Activated CD8-positive, alpha-beta memory T cell treated with anti-CD3 and anti-CD28 coated beads, Interleukin-2, amount 50 U/mL, for 4 hours (primary cell): ENCODE measurements at places on chromosomes 5 and 9.

- peak; percentile 19 for DNase-seq
Observed at GRCh38 chr5:147188200-147189108, 46.4 kb upstream of the STK32A start.

GRCh38 chr5:2763533-2763794, 12.0 kb upstream of the IRX2 start:
- DNase-seq: no peak

- no peak for DNase-seq
Observed at GRCh38 chr9:138075961-138076649, 198.5 kb downstream of the CACNA1B start.

GRCh38 chr9:94860678-94861588, 134.4 kb downstream of the AOPEP start:
- peak; percentile 57 for DNase-seq

DNA sequence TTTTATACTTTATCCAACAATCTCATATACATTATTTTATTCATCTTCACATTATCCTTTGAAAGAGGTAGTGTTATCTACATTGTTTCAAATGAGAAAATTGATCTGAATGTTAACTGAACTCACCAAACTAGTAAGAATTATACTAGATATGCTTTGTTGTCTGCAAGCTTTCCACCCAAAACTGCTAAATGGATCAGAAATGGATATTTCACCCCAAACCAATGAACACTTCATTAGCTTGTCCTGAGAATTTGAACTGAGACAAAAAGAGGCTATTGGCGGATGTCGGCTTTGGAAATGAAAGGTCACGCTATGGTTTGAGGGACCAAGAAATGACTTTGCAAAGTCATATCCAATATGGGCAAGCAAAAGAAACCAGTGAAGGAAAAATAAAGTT, 201.9 kb upstream of the TRPM3 start:
- no peak for DNase-seq

- DNase-seq: no peak
Observed at GRCh38 chr9:134653259-134654009, 11.8 kb downstream of the COL5A1 start.

- no peak for DNase-seq
Observed at GRCh38 chr5:102295534-102296177, 428 bp downstream of the SLCO4C1 start.

GRCh38 chr5:110899566-110900412, 161.0 kb downstream of the SLC25A46 start:
- DNase-seq: no peak

DNA sequence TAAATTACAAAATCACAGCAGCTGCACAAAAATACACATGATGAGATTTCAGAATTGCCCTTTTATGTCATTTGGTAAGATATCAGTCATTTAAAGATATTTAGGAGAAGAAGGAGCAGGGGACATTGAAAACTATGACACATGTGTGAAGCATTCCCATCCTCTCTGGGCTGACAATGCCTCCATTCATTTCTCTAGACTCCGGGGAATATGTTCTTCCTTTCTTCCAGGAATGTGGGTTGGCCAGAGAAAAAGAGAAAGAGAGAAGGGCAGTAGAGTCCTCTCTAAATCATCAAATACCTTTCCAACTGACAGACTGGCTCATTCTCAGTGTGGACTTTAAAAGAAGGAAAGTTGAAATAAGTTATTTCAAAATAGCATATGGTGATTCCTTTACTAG, 205.6 kb upstream of the ADAMTSL1 start:
- no peak for DNase-seq

GRCh38 chr5:155870636-155871035, 456.3 kb upstream of the SGCD start:
- no peak for DNase-seq

GRCh38 chr9:18675332-18675731, 201.4 kb downstream of the ADAMTSL1 start:
- DNase-seq: no peak

- DNase-seq: no peak
Observed at GRCh38 chr5:52177193-52177592, 610.5 kb upstream of the ITGA1 start.

- DNase-seq: no peak
Observed at GRCh38 chr9:79759460-79759859, 187.7 kb downstream of the TLE4 start.

- DNase-seq: no peak
Observed at GRCh38 chr9:81906671-81907070, 21.6 kb upstream of the SPATA31D4 start.

GRCh38 chr9:123069010-123069481, 35.6 kb downstream of the GPR21 start:
- no peak for DNase-seq

DNA sequence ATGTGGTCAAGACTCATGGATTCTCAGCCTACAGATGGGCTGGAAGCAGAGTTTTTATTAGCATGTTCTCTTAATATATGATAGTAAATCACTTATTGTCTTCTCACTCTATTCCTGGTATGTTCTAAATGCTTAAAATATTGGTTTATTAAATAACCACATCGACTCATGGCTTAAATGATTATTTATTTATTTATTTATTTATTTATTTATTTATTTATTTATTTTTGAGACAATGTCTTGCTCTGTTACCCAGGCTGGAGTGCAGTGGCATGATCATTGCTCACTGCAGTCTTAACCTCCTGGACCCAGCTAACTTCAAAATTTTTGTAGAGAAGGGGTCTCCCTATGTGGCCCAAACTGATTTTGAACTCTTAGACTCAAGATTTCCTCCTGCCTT, 457.2 kb upstream of the TNC start:
- no peak for DNase-seq

GRCh38 chr9:80352967-80353366, 781.2 kb downstream of the TLE4 start:
- no peak for DNase-seq

DNA sequence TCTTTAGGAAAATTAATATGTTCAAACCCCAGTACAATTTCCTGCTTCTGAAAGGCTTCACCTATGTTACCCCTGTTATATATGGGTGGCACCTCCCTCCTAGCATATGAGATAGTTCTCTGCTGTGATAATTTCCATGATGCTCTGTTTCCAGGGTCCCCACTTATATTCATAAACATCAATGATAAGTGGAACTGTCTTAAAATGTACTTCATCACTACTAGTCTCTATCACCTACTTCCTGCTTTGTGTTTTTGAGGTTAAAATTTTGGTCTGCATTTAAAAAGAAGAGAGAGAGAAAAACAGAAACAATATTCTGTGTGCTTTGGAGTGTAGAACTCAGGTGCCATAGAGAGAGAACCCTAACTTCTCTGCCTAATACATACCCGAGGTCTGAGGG, 234.7 kb downstream of the HTR1A start:
- DNase-seq: no peak

DNA sequence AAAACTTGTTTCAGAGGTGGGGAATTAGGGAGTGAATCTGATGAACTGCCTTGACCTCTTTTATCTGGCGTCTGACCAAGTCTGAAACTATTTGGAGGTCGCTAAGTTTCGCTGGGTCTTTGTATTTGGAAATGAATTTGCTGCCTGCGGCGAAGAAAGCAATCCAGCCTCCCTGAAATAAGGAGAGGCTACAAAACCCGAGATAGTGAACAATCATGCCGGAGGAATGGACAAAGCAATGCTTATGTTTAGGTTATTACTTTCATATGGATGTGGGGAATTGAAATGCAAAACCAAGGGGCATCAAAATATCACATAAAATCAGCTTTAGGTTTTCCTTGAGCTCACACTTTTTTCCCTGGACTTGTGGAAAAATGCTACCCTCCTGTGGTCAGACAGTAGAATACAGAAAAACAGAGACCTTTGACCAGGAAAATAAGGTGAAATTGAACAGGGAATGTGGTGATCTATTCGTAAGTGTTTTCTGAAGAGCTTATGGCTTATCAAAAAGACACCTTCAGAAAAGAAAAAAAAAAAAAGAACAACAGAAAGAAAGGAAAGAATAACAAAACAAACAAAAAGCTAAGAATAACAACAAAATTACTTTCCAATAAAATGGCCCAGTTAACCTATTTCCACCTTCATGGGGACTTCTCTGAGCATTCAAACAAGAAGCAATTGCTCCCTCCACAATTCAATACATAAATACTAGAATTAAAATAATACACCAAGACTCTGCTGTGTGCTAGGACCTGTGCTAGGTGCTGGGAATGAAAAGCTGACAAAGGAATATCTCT, 68.6 kb upstream of the DPYSL3 start:
- no peak for DNase-seq

- no peak for DNase-seq
Observed at GRCh38 chr5:134209477-134210245, 16.2 kb downstream of the PPP2CA start.

DNA sequence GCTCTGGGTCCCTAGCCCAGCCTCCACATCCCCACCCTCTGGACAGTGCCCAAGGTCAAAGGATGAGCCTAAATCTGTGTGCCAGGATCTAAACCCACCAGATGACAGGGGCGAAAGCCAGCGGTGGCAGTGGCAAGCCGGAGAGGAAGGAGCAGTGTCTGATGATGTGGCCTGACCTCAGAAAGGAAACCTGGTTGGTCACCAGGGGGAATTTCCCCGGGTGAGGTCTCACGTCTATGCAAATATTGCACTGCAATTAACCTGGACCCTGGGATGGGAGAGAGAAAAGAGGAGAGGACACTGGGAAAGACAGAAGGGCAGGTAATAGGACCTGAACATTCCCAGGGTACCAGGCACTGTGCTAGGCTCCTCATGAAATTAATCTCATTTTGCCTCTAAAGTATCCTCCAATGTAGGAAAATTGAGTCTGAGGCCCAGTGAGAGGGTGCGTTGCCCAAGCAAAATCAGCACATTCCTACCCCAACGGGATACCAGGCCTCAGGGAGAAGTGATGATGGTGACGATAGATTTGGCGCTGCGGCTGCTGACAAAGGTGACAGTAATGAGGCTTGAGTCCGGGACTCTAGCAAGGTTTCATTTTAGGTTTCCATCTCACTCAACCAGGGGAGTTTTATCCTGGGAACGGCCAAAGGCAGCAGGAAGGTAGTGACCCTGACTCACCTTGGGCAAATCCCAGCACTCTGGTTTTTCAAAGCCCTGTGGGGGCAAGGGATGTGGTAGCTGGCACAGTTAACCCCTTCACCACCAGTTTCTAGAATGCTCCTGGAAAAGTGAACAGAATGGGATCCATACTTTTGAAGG, 13.4 kb upstream of the TNIP1 start:
- peak; percentile 52 for DNase-seq

DNA sequence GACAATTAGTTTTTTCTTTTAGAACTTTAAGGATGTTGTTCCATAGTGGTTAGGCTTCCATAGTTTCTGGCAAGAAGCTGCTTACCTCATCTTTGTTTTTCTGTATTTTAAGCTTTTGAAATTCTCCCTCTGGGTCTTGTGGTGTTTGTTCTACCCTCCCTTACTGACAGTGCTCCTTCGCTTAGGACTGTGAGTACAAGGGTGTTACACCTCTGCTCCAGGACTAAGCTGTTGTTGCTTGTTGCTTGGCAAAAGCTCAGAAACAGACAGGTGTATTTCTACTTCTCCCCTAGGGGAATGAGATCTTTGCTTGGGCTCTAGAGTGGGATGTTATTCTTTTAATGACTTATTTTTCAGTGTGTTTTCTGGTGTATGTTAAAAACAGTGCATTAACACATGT, 225.2 kb downstream of the WDR70 start:
- no peak for DNase-seq

DNA sequence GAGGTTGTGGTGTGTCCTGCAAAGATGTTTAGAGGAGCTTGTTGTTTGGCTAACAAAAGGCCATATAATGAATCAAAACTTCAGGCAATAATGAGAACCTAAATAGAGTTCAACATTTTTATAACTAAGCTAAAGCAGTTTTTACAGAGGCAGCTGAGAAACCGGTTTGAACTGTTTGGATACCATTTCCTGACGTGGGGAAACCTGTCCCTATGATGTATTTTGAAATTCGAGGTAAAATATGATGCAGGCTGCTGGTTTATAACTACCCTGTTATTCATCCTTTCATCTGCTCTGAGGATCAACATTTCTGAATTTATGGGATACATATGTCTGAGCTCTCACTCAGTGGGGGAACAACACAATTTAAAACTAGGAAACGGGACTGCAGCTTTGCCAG, 289.5 kb upstream of the IRX2 start:
- no peak for DNase-seq

GRCh38 chr9:129806061-129806460, 3.1 kb downstream of the TOR1B start:
- DNase-seq: no peak

DNA sequence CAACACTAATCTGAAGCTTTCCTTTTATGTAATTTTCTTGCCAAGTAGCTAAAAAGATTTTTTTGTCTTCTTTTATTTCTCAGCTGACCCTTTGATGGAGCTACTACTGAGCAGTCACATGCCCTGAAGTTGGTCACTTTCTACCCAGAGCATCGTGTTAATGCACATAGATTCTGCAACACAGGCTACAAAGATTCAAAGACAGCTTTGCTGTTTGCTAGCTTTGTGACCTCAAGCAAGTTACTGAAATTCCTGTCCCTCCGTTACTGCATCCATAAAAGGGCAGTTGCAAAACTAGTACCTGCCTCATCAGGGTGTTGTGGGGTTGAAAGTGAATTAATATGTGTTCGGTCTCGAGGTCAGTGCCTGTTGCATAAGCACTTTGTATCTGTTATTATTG, 179.9 kb downstream of the GAS1 start:
- no peak for DNase-seq

DNA sequence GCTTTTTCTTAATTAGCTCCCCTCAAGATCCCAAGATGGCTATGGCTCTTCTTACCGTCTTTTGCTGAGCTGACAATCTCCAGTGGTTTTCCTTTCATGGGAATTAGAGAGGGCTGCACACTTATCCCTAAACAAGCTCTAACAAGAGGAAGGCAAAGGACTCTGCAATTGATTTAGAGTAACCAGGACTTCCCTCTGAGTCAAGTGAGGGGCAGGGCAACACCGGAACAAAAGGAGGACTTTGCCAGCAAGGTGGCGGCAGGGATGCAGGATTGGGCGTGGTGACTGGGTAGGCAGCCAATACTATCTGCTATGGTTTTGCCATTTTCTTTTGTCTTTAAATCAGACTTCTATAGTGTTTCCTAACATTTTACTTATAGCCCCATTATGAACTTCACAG, 9.8 kb downstream of the SLC44A1 start:
- DNase-seq: no peak

GRCh38 chr5:116009806-116010205, 22.5 kb upstream of the ARL14EPL start:
- no peak for DNase-seq

DNA sequence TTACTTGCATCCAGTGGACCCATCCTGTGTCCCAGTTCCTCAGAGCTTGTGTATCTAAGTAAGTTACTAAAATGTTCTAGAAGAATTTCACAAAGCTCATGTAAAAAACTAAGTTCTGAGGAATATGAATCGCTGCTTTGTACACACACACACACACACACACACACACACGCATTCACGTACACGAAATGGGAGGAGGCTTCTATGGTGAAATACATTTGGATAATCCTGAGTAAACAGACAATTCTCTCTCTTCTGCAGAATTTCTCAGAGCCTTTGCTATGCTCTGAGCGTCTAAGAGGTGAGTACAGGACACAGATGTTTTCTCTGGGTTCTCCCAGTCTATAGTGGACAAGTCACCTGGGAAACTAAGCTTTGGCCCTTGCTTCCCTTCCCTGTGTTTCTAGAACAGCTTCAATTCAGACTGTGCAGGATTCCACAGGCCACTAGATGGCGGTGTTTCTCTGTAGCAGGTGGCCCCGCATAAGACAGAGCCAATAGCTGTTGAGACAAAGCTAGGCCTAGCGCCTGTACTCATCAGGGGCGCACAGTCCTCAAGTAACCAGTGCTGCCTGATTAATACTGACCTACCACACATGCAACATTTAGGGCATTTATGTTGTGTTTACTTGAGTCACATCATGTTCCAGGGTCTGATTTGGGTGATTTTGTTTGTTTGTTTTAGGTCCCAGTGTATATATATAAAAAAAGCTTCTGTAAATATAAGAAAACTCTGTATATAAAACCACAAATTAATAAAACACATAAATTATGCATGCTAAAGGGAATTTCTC, 114.8 kb downstream of the LIFR start:
- DNase-seq: peak; percentile 75
